ENCODE measurements at places on chromosomes 7 and 10.

GRCh38 chr7:26365901-26366275 lies 74.2 kb downstream of the SNX10 start:
- no peak for DNase-seq

DNA sequence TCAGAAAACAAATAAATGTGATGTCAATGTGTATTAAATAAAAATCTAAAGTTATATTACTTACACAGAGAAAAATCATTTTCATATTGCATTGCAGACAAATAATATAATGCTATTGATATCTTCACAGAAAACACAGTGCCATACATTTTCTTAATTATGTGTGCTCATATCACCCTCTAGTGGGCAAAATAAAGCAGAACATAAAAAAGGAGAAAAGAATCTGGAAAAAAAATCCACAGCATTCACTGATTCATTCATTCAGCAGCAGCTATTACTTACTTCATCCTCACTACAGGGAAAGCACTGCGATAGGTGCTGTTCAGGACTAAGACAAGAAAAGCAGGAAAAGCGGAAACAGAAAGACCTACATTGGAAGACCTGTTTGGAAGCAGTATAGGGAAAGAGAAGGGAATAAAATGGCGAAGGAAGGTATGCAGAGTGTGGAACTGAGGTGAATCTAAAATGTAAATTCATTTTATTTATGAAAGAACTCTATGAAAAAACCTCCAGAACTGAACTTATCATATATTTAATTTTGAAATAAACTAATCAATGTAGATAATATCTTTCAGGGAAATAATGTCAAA lies 73.2 kb downstream of the POT1 start:
- peak; percentile 5 for DNase-seq

DNA sequence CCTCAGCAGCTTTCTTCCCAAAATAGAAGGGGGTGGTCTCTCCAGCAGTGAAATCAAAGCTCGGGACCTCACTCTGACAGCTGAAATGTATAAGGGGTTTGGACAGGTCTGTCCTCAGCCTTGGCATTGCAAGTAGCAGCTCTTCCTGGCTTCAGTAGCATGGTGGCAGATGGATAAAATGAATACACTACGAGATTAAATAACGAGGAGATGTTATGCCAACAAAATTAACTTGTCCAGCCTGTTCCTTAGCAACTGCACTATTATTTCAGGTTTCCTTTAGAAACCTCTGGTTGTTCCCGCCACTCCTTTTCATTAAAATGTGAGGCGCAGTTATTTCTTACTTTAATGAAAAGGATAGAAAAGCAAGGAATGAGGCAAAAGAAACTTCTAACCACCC lies 24.9 kb downstream of the PRLHR start:
- no peak for DNase-seq

DNA sequence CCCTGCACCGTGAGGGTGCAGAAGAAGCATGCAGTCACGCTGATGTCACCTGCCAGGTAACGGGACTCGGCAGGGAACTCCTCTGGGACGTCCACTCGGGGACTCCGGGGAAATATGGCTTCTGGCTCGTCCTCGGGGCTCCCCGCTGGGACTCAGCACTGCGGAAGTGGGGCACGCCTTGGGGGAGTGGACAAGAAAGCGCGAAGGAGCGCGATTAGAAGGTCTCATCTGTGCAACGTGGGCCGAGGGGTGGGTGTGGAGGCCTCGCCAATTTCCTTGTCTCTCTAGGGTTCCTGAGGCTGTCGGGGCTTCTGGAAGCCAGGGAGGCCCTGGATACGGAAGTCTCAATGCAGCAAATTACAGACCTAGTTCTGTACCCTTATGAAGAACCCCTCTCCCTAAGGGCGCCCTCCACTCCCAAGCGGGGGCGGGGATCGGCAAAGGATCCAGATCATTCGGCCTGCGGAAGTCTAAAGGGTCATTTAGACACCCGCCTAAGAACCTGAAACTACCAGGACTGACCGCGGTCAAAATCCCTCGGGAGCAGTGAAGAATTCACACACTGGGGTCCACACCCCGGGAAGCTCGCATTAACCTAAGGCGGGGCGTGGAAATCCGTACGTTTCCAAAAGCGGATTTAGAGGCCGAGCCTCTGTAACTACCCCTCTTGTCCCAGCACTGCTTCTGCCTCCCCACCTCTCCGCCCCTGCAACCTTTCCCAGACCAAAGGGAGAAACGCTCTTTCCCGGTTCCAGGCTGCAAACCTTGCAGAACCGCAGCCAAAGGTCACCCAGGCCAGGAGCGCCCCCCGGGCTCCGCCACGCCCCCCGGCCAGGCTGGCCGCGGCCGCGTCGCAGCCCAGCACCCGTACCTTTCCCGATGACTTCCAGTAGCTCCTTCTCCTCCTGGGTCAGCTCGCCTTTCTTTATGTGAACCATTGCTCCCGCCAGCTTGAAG lies 640 bp downstream of the ANKMY2 start:
- peak; percentile 52 for DNase-seq

GRCh38 chr10:1187151-1187854 lies 131.1 kb downstream of the WDR37 start:
- DNase-seq = no peak

GRCh38 chr10:68463365-68464093 lies 8.2 kb downstream of the DNA2 start:
- no peak for DNase-seq

DNA sequence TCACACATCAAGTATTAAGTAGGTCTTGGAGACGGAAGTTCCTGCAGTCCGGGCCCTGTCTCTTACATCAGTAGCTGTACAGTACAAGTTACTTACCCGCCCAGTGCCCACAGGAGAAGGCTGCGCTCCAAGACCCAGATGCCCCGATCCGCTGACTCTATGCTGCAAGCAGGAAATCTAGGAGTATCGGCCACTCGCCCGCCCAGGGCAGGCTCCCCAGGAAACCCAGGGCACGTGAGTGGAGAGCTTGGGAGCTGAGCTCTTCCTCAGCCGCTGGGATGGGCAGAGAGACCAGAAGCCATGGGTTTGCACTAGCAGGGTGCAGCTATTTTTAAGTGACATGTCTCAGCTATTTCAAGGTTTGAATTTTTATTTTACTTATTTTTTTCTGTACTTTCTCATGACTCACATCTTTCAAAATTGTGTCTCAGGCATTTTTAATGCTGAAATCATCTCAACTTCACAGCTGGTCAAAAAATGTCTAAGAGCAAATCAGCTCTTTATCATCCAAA lies 1.9 kb upstream of the GPER1 start:
- no peak for DNase-seq

DNA sequence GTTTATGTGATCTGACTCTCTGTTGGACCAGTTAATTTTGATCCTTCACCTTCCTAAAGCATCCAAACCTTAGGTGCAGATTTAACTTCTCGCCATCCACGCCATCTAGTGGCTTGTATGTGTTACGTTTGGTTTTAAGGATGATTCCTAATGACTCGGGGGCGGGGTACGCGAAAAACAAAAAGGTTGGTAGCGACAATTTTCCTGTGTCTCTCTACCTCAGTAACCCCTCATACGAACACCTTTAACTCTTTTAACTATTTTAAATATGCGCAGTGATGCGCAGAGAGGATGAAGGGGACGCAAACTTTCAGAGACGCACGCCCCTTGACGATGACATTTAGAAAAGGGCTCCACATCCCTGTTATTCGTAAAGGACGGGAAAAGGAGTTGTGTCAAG lies 714 bp upstream of the KCND2 start:
- DNase-seq = peak; percentile 48

GRCh38 chr10:36574207-36574606 lies 551.2 kb upstream of the ANKRD30A start:
- DNase-seq = no peak

GRCh38 chr10:31549896-31550295 lies 230.9 kb downstream of the ZEB1 start:
- DNase-seq = no peak

GRCh38 chr10:34141032-34141680 lies 673.9 kb downstream of the PARD3 start:
- DNase-seq = no peak

GRCh38 chr7:27663989-27664331 lies 1.3 kb upstream of the HIBADH start:
- DNase-seq = no peak

DNA sequence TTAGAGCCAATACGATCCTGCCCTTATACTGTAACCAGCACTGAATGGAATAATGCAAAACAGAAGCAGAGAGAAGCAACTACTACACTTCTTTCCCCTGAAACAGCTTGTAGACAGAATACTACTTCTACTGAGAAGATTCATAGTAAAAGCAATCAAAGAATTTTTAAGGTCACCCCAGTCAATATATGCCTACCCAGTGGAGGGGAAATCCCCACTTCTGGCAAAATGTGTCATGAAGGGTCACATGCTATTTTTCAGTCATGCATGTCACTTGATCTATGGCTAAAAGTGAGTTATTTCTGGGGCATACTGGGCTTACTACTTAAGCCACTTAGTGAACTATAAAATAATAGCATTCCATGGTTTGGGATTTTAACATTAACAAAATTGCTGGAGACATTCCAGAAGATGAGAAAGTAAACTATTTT lies 25.6 kb downstream of the IRF5 start:
- no peak for DNase-seq

- no peak for DNase-seq
These were observed 220.1 kb downstream of the TEX36 start for GRCh38 chr10:125462845-125463244.

GRCh38 chr10:119496273-119496672 lies 46.2 kb downstream of the RGS10 start:
- no peak for DNase-seq

GRCh38 chr7:22934473-22935065 lies 79.4 kb downstream of the HYCC1 start:
- peak; percentile 69 for DNase-seq

DNA sequence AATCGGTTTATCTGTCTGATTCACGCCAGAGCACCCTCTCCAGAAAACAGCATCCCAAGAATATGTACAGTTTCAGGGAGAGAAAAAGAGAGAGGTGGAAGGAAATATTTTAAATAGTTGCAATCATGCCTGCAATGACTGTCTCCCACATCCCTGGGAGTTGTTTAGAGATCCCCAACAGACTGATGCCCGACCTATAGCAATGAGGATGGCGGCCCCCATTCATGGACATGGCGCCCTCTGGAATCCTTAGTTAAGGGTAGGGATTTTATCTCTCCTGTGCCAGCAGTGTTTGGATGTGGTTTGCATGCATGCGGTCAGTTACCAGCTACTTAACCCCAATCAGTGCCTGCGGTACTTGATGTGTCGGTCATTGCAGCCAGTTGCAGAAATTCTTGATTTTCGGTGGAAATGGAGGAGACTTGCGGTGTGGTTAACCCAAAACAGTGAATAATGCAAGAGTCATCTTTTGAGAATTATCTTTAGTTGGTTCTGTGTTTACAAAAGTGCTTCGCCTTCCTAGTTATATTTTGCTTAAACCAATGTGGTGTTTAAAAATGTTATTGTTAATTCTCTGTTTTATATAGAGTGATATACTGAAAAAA lies 186.0 kb upstream of the TCF7L2 start:
- DNase-seq = no peak

DNA sequence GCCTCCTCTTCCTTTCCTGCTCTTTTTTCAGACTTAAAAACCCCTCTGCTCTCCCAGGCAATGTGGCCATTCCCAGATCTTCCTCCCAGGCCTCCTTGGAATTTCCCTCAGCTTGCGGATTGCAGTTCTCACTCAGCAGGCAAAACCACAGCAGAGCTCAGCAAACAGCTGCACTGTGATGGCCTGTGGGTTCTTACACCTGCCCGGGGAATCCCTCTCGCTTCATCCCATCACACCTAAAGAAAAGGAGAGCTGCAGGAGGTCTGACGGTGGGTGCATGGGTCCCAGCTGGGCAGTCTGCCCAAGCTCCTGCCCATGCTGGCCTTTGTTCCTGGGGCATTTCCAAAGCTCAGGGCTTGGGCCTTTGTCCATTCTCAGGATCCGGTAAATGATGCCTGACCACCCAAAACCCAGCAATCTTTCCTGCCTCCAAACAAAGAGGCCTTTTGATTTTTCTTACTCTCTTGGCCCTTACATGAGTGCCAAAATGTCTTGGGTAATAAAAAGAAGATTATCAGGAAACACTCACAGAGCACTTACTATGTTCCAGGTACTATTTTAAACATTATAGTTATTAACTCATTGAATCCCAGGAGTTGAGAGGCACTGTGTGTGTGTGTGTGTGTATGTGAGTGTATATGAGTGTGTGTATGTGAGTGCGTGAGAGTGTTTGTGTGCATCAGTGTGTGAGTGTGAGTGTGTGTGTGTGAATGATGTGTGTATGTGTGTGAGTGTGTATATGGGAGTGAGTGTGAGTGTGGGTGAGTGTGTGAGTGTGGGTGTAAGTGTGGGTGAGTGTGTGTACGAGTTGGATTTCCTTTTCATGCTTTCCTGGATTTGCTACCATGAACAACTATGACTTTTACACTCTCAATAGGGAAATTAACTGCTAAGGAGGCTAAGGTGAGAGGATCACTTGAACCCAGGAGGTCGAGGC lies 64.5 kb upstream of the PODXL start:
- DNase-seq = peak; percentile 88

DNA sequence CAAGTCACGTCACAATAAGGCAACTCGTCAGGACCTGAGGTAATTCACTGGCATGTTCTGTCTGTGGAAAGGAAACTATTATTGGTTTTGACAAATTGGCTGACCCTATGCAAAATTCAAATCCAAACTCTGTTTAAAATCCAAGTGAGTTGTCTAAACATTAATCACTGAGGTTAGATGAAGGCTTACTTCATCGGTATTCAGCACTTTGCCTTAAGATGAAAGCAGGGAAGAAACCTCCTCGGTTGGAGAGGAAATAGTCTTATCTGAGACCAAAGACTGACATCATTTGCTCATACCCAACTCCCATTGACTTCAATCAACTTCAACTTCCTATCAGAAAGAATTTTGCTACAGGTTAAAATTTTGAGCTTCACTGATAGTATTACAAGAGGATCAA lies 355.1 kb upstream of the MBL2 start:
- peak; percentile 11 for DNase-seq

DNA sequence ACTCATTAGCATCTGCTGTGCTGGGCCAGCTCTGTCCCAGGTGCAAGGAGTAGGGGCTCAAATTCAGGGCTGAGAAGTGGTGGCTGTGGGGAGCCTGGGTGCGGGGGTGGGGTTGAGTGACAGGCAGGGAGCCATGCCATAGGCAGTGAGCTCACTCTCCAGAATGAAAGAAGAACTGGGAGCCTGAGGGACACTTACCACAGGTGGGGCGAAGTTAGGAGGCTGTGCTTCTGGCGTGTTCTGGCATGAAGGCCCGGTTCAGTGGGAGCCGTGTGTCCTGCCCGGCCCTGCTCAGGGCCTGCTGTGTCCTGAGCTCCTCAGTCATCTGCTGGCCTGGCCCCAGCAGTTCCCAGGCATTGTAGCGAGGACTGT lies 62.5 kb downstream of the MKI67 start:
- DNase-seq = no peak

DNA sequence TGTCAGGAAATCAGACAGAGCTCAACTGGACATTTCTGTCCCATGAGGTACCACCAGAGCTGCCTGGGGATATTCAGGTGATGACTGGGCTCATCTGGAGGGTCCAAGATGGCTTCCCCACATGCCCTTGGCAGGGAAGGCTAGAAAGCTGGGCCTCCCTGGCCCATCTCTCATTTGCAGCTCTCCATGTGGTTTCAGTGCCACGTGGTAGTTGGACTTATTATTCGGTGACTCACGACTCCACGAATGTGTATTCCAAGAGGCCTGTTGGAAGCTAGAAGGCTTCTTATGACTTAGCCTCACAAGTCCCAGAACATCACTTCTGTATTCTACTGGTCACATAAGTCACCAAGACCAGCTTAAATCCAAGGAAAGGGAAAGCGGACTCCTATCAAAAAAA lies 22.8 kb downstream of the NSMCE4A start:
- no peak for DNase-seq

Measured in NCI-H226 (cell line).